ENCODE measurements at places on chromosomes 11 and 22. TPM values are rescaled to one million over a fixed set of nuclear protein-coding genes. Genes with fewer than 3 reads are reported as not detected.

Gene MAPK11
- 7.8 TPM for total RNA-seq

DNA sequence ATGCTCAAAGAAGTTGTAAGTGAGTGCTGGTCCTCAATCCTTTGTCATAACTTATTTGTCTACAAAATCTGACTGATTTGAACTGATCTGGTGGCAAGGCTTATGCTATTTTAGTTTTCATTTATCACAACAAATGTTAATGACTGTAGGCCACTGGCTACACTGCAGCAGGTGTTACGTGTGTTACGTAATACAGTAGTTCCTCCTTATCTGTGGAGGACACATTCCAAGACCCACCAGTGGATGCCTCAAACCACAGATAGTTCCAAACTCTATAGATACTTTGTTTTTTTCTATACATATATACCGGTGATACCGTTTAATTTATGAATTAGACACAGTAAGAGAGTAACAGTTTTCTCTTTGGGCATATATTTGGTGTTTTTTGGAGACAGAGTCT, 7.0 kb downstream of the MADD start:
- H3K4me3 ChIP-seq, result no peak overlapping the region
- peaks cover 58% of the 10 kb centered on the region for H3K4me1 ChIP-seq
- peaks cover 78% of the 10 kb centered on the region for H3K36me3 ChIP-seq
- no peaks in the 10 kb centered on the region for H3K27me3 ChIP-seq
- no peak overlapping the region for H3K27ac ChIP-seq

- H3K27ac ChIP-seq, result peak overlapping the region; percentile 77
- H3K27me3 ChIP-seq, result no peaks in the 10 kb centered on the region
- H3K4me3 ChIP-seq, result no peak overlapping the region
- H3K36me3 ChIP-seq, result no peaks in the 10 kb centered on the region
- H3K4me1 ChIP-seq, result no peaks in the 10 kb centered on the region
- no peak for DNase-seq
Measured at GRCh38 chr11:26847459-26847858, 125.6 kb upstream of the SLC5A12 start.

DNA sequence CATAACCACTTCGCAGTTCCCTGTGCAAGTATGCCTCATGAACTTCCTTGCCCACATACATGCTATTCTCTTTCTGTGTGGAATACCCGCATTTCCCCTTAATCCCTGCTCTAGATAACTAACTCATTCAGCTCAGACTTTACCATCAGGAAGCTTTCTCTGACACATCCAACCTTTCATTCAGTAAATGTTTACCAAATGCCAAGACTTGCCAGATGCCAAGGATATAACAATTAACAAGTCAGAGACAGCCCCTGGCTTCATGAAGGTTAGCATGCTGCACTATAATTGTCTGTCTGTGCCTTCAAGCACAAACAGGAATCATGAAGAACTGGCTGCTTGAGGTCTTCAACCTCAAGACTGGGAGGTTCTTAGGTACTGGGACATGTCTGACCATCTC, 71.2 kb upstream of the GDPD4 start:
- no peaks in the 10 kb centered on the region for H3K4me1 ChIP-seq
- no peaks in the 10 kb centered on the region for H3K36me3 ChIP-seq
- no peak overlapping the region for H3K27ac ChIP-seq
- H3K4me3 ChIP-seq, result no peak overlapping the region
- no peak for DNase-seq

Gene MS4A3
- not detected for total RNA-seq

DNA sequence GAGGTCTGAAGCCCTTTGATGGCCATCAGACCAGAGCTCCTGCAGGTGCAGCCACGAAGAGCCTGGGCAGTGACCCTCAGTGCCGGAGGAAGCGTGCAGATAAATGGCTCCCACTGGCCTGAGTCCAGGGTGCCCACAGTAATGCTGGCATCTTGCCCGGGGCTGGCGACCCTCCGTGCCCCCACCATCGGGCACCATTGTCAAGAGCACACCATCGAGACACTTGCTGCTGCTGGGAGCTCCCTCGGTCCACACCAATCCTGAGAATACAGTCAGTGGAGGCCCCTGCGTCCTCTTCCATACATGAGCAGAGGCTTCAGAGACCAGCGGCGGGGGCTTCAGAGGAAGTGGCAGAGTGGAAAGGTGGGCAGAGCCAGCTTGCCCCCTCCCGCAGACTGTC, 1448.3 kb downstream of the BRD1 start:
- no peak overlapping the region for H3K27ac ChIP-seq
- no peaks in the 10 kb centered on the region for H3K4me1 ChIP-seq
- H3K36me3 ChIP-seq, result no peaks in the 10 kb centered on the region
- no peak overlapping the region for H3K4me3 ChIP-seq

Gene MYOD1
- not detected for total RNA-seq

Gene C11orf65
- total RNA-seq, result 0.36 TPM

DNA sequence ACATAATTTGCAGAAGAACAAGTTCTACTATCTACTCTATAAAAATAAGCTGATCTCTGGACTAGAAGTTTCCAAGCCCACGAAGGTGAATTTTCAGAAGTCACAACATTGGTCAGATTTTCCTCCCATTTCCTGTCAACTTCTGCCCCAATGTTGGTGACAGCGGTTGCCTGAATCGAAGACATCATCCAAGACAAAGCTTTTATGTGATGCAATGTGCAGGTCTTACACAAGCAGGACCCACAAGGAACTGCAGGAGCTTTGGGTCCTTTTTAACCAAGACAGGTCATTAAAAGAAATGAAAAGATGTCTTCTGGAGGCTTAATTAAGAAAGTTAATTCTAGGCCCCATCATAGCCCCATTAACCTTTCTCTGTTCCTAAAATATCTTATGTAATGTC, 125.6 kb upstream of the BLID start:
- no peak overlapping the region for H3K4me3 ChIP-seq
- no peaks in the 10 kb centered on the region for H3K36me3 ChIP-seq
- H3K27ac ChIP-seq, result no peak overlapping the region

Gene F2
- total RNA-seq, result not detected

DNA sequence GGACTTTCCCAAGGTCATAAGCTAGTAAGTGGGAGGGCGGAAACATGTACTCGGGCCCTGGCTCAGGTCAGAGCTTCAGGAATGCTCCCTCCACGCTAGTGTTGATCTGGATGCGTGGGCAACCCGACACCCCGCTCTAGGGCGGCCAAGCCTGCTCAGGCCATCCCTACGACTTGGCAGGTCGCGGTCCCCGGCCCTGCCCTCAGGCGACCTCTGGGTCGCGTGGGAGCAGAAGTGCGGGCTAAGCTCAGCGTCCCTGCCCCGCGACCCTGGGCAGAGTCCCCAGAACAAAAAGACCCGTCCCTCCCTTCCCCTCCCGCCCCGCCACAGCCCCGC, 781 bp upstream of the TEF start:
- H3K36me3 ChIP-seq, result no peaks in the 10 kb centered on the region
- H3K4me1 ChIP-seq, result peaks cover 35% of the 10 kb centered on the region
- no peak for DNase-seq
- H3K27me3 ChIP-seq, result no peaks in the 10 kb centered on the region
- H3K4me3 ChIP-seq, result peak overlapping the region; percentile 95

- DNase-seq, result no peak
- peak overlapping the region; percentile 20 for H3K27ac ChIP-seq
- peaks cover 65% of the 10 kb centered on the region for H3K4me1 ChIP-seq
- H3K36me3 ChIP-seq, result no peaks in the 10 kb centered on the region
- no peak overlapping the region for H3K4me3 ChIP-seq
- no peaks in the 10 kb centered on the region for H3K27me3 ChIP-seq
Measured at GRCh38 chr11:94774345-94774744, 6.2 kb downstream of the AMOTL1 start.

- H3K27me3 ChIP-seq, result peaks cover 57% of the 10 kb centered on the region
- no peaks in the 10 kb centered on the region for H3K36me3 ChIP-seq
- DNase-seq, result no peak
- H3K4me3 ChIP-seq, result no peak overlapping the region
- H3K27ac ChIP-seq, result no peak overlapping the region
Measured at GRCh38 chr11:92967178-92967577, 2.3 kb upstream of the MTNR1B start.

- peaks cover under 1% of the 10 kb centered on the region for H3K27me3 ChIP-seq
- no peak overlapping the region for H3K4me3 ChIP-seq
- no peak overlapping the region for H3K27ac ChIP-seq
- no peaks in the 10 kb centered on the region for H3K36me3 ChIP-seq
- no peak for DNase-seq
- H3K4me1 ChIP-seq, result peaks cover 6% of the 10 kb centered on the region
Measured at GRCh38 chr11:123576501-123576900, 77.9 kb downstream of the SCN3B start.

Gene RASD2
- 5.0 TPM for total RNA-seq

DNA sequence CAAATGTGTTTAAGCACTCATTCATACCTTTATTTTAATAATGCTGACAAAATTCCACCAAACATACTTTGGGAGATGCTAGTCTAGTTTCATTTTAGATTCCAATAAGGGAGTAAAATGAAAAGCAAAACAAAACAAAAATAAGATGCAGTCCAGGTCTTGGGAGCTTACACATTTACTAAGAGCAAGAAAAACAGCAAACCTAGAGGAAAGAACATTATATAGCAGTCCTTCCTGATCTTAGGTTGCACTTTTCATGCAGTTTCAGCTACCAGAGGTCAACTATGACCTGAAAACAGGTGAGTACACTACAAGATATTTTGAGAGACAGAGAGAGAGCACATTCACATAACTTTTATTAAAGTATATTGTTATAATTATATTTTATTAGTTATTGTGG, 1100.9 kb downstream of the DLG2 start:
- H3K27me3 ChIP-seq, result no peaks in the 10 kb centered on the region
- no peaks in the 10 kb centered on the region for H3K4me1 ChIP-seq
- no peaks in the 10 kb centered on the region for H3K36me3 ChIP-seq
- no peak for DNase-seq
- no peak overlapping the region for H3K27ac ChIP-seq

DNA sequence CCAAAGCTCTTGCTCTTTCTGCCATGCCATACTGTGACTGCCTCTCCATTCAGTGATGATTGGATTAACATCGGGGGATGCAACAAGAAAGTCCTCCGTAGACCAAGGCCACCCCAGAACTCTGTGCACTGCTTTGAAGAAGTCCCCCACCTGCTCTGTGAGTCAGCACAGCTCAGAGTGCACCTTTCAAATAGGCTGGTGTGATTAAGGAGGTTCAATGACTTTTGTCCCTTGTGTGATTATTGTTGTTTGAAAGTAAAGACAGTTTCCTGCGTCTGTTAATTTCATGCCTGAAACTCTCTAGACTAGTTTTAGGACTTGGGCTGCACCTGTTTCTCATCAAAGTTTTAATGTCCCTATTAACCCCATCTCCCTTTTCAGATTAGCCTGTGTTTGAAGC, 33.0 kb upstream of the DBX1 start:
- no peaks in the 10 kb centered on the region for H3K36me3 ChIP-seq
- no peaks in the 10 kb centered on the region for H3K4me1 ChIP-seq
- H3K4me3 ChIP-seq, result no peak overlapping the region
- no peak overlapping the region for H3K27ac ChIP-seq
- peaks cover 60% of the 10 kb centered on the region for H3K27me3 ChIP-seq

All from left ventricle myocardium inferior (tissue), 1 donor.